ENCODE measurements at places on chromosomes 6 and 20. TPM values are rescaled to one million over a fixed set of nuclear protein-coding genes. Genes with fewer than 3 reads are reported as not detected.

Gene ADAM33
- 4.0 TPM for total RNA-seq

Gene HS3ST5
- total RNA-seq, result 3.5 TPM

Gene TREML2
- total RNA-seq, result not detected

Gene NOTCH4
- total RNA-seq, result 3.5 TPM

Gene IP6K3
- 0.14 TPM for total RNA-seq

Gene MTFR2
- total RNA-seq, result 7.4 TPM

Gene POLR3F
- 15.7 TPM for total RNA-seq

Gene NKX2-2
- not detected for total RNA-seq

Gene FLRT3
- 0.17 TPM for total RNA-seq

Gene SNAI1
- 4.2 TPM for total RNA-seq

Gene CEP162
- total RNA-seq, result 9.2 TPM

Gene PPP1R18
- 18.2 TPM for total RNA-seq

Gene REPS1
- total RNA-seq, result 65.7 TPM

Gene ABRACL
- 160 TPM for total RNA-seq

Gene C6orf141
- 4.0 TPM for total RNA-seq

Gene EDN1
- 0.58 TPM for total RNA-seq

Gene HCK
- total RNA-seq, result 1.2 TPM

Gene SIRPD
- total RNA-seq, result not detected

Gene BEND6
- total RNA-seq, result 6.7 TPM

Gene SMIM13
- 12.7 TPM for total RNA-seq

Gene C2
- 1.7 TPM for total RNA-seq

Gene CLDN20
- total RNA-seq, result not detected

Gene STX11
- total RNA-seq, result 0.08 TPM

Gene PRIM2
- 75.2 TPM for total RNA-seq

Gene VSTM2L
- total RNA-seq, result 1.9 TPM

Gene BPIFA1
- not detected for total RNA-seq

Gene HLA-DQB1
- 5.7 TPM for total RNA-seq

Gene RBBP8NL
- total RNA-seq, result 0.66 TPM

Gene GNAS-AS1
- 15.0 TPM for total RNA-seq

Gene CLPSL1
- total RNA-seq, result not detected

Gene PSORS1C1
- total RNA-seq, result 0.16 TPM

Gene SAPCD1
- total RNA-seq, result 3.9 TPM

Gene EDEM2
- 25.3 TPM for total RNA-seq

Gene HDGFL1
- total RNA-seq, result not detected

Gene MRAP2
- total RNA-seq, result 10.2 TPM

Gene EBF4
- total RNA-seq, result 0.66 TPM

Gene OR2B3
- total RNA-seq, result not detected

Gene CHRNA4
- total RNA-seq, result 3.9 TPM

Gene IMPG1
- not detected for total RNA-seq

Gene MEP1A
- total RNA-seq, result not detected

Gene GPX5
- not detected for total RNA-seq
